ENCODE measurements at places on chromosomes 1 and 21.

DNA sequence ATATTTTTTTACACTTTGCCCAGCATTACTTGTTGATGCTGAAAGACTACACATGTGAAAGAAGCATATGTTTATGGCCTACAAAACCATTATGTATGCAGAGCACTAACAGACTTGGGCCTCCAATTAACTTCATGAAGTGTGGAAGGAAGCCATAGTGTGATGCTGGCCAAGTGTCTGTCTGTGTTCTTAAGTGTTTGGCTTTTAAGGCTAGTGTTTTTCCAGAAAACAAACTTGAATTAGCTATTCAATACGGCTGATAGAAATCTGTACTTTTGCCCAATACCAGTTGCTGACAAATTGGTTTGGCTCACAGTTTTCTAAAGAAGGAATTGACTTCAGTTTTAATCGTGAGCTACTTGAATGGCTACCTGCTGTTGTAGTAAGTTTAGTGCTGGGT lies 136.1 kb downstream of the ADGRL2 start:
- DNase-seq, result no peak

DNA sequence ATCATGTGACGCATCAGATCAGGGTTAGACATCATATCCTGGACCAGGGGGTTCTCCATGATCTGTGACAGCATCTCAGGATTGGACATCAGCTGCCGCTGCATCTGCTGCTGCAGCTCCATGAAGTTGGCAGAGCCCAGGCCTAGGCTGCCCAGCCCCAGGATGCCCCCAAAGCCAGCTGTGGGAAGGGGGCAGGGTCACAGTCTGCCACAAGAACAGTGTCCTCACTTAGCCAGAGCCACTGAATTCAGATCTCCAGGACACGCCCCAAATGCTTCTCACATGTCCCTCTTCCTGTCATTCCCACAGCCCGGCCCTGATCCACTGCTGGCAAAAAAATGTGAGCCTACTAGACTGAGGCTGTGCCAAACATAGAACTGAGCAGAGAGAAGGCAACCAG lies 3.2 kb downstream of the UBQLN4 start:
- DNase-seq, result no peak

DNA sequence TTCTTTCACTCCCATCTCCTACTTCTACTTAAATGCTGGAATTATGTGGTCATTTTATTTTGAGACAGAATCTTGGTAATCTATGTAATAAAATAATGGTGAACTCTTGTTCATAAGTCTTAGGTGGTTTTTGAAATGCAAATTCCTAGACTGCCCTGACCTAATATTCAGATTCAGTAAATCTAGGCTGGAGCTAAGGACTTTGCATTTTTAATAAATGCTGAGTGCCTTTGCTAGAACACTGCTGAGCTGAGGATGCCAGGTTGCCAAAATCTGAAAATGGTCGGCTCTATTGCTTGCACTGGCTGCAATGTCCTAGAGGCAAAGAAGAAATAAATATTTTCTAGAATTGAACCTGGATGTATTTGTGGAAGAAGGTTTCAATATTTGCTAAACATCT lies 187.4 kb downstream of the HMCN1 start:
- DNase-seq, result no peak

GRCh38 chr1:158257888-158258287 lies 3.7 kb downstream of the CD1A start:
- no peak for DNase-seq

DNA sequence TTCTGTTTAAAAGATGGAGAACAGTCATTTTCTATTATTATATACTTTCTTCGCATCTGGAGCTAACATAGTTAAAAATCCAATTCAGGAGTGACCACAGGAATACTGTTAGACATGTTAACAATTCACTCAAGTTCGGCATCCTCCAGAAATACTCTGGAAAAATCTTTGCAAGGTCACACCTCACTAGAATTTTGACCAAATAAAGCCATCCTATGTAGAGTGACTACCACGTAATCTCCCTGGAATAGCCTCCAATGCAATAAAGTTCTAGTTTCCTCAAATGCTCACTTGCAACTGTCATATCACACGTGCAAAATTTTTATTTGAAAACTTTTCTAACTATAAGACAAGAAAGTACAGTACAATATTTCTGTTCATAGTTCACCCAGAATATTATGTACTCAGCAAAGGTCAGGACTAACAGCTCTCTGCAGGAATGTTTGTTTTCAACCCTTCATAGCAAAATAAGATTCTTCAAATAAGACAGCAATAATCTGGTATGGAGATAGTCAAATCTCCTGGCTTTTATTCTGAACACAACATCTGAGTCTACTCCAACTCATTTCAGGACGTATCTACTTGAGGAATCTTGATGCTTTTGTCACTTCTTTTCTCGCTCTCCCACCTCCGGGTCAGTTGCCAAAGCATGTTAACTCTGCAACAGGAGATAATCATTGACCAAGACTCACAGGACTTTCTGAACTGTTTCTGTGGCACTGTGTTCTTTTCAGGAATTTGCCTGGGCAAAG lies 82.6 kb downstream of the GDAP2 start:
- DNase-seq, result no peak

DNA sequence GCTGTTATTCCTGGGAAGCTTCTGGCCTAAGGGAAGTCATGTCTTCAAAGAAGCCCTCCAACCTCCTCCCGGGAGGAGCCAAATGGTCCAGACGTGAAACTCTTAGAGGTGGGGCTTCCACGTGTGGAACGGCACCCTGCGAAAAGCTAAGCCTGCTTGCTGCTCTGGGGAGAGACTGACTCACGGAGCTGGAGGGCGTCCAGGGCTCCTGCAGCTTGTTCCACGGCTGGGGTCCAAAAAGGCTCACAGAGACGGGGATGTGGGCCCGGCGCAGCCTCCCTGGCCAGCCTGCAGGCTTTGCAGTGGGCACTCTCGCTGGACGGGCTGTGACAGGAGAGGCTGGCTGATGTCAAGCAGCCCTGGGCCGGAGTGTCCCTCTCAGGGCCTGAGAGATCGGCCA lies 105.1 kb downstream of the COLGALT2 start:
- DNase-seq, result no peak

DNA sequence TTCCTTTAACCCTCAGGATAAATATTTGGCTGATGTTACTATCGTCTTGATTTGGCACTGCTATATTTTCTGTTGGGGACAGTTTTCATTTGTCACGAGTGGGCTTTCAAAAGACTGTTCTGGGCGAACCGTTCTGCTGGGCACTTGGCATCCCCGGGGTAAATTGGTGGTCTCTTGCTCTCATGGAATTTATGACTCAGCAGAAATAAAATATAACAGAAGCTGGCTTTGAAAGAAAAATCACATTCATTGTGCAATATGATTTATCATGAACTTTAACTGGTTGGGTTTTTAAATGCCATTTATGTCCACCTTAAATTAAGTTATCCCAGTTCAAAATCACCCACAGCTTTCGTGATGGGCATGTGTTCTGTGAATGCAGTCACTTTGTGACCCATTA lies 147.3 kb downstream of the KAZN start:
- no peak for DNase-seq

GRCh38 chr1:107529511-107530149 lies 388.8 kb downstream of the NTNG1 start:
- DNase-seq, result peak; percentile 22

DNA sequence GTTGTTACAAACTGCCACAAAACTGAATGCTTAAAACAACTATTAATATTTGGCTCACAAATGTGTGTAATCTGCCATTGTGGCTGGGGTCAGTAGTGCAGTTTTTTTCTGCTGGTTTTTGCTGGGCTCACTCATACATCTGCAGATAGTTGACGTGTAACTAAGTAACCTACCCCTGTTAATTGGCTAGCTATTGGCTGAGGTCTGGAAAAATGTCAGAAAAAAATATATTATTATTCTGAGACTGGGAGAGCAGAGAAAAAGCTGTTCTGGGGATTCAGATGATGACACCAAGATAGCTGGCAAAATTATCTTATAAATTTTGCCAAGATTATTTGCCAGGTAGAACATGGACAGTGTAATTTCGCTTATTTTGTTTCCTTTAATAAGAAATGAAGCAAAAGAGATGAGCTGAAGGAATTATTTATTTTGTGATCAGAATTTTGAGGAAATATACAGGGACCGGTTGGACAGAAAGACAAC lies 616.1 kb upstream of the ADAMTS5 start:
- DNase-seq, result no peak

DNA sequence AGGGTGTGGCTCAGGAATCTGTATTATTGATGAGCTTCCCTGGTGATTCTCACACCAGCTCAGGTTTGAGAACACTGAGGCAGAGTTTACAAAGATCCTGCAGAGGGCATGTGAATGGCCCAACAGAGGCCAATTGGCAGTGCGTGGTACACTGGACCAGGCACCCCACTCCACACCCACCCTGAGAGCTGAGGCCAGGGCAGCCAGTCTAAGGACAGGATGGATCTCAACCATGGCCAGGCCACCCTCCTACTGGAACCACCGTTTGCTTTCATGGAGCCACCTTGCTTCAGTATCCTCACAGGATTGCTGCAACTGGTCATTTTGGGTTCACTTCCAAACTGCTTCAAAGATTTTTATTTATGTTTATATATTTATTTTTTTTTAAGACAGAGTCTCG lies 7.3 kb upstream of the RASSF5 start:
- DNase-seq, result no peak

GRCh38 chr1:31725777-31726535 lies 22.1 kb upstream of the COL16A1 start:
- no peak for DNase-seq

- DNase-seq, result no peak
These were observed 24.8 kb downstream of the GBP7 start for GRCh38 chr1:89151047-89151446.

DNA sequence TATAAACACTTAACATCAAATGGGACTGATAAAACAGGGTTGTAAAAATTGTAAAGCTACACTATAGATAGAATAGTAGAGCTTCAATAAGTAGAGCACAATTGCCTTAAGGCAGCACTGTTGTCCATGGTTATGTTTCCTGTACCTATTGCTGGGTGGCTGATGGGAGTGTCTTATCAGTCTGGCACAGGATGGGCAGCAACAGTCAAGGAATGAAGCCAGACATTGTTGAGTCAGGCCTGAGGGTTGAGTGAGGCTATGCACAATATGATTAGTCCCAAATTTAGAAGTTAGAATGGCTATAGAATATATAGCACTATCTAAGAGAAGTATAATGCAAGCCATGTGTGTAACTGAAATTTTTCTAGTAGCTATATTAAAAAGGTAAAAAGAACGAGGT lies 25.0 kb upstream of the CD1D start:
- no peak for DNase-seq

DNA sequence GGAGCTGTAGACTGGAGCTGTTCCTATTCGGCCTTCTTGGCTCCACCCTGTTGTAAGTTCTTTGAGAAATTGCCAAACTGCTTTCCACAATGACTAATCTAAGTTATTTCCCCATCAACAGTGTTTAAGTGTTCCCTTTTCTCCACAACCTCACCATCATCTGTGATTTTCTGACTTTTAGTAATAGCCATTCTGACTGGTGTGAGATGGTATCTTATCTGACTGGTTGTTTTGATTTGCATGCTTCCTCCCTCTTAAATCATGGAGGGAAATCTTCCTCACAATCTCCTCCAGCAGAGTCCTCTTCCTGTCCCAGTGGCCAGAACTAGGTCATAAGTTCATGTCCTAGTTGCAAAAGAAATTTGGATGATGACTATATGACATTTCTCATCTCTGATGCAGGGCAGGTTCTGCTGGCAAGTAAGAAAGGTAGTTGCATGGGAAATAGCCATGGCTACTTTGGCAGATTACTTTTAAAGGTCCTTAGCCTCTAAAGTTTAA lies 294.0 kb downstream of the LRRC40 start:
- DNase-seq, result no peak

DNA sequence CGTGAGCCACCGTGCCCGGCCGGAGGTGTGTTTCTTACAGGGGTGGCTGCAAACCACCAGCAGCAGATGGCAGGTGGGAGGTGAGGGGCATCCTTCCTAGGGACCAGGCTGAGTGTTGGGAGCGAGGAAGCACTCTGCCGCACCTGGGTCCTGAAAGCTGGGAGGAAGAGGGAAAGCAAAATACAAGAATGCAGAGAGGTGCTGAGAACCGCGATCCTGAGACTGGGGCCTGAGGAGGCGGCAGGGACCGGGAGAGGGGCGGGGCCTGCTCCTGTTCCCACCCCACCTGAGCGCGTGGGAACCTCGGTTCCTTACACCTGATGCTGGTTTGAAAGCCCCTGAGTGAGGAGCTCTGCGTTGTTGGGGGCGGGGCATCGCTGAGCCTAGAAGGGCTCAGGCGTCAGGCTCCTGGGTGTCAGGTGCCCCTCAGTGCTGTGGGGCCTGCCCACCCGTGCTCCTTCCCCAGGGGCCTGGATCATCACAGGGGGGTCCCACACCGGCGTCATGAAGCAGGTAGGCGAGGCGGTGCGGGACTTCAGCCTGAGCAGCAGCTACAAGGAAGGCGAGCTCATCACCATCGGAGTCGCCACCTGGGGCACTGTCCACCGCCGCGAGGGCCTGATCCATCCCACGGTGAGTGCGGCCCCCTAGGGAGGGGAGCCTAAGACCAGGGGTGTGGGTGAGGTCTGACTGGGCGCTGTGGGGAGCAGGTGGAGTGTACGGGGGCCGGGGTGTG lies 15.5 kb downstream of the TRPM2 start:
- no peak for DNase-seq

- DNase-seq, result no peak
These were observed 71.9 kb downstream of the PLA2G4A start for GRCh38 chr1:186900539-186901237.

DNA sequence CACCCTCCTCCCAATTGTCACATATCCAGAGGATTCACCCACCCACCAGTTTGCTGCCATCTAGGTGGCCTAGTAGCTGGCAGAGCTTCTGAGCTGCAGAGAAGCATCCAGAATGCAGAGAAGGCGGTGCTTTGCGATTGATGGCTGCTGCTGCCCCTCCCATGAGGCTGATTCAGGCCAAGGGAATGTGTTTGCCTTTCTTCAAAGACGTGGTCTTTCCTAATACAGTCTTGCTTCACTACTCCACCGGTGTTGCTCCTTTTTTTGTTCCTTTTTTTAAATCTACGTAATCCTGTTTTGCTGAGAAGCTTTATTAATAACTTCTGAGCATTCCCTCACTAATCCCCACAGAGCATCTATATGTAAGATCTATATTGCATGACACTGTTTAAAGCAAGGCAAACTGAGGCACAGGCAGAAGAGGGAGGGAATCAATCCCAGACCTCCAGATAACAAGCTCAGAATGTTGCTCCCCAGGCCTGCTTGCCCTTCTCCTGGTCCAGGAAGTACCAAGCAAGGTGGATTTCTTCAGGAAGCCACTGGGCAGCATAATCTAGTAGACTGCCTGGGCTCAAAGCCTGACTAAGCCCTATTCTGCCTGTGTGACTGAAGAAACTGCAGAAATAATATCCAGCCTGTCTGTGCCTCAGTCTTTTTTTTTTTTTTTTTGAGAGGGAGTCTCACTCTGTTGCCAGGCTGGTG lies 275.5 kb upstream of the FMN2 start:
- no peak for DNase-seq

GRCh38 chr1:232344791-232345399 lies 285.0 kb downstream of the SIPA1L2 start:
- DNase-seq, result no peak

GRCh38 chr1:121518726-121519041 lies 333.9 kb downstream of the SRGAP2C start:
- DNase-seq, result no peak

GRCh38 chr1:234751678-234752077 lies 141.7 kb upstream of the IRF2BP2 start:
- DNase-seq, result no peak

GRCh38 chr21:46065914-46066551 lies 31.9 kb upstream of the COL6A2 start:
- no peak for DNase-seq
